Activated T-cell treated with anti-CD3 and anti-CD28 coated beads for 1 hour (primary cell): ENCODE measurements at places on chromosomes 13 and 19.

GRCh38 chr19:10514211-10515145, 2.8 kb downstream of the S1PR5 start:
- DNase-seq: no peak

DNA sequence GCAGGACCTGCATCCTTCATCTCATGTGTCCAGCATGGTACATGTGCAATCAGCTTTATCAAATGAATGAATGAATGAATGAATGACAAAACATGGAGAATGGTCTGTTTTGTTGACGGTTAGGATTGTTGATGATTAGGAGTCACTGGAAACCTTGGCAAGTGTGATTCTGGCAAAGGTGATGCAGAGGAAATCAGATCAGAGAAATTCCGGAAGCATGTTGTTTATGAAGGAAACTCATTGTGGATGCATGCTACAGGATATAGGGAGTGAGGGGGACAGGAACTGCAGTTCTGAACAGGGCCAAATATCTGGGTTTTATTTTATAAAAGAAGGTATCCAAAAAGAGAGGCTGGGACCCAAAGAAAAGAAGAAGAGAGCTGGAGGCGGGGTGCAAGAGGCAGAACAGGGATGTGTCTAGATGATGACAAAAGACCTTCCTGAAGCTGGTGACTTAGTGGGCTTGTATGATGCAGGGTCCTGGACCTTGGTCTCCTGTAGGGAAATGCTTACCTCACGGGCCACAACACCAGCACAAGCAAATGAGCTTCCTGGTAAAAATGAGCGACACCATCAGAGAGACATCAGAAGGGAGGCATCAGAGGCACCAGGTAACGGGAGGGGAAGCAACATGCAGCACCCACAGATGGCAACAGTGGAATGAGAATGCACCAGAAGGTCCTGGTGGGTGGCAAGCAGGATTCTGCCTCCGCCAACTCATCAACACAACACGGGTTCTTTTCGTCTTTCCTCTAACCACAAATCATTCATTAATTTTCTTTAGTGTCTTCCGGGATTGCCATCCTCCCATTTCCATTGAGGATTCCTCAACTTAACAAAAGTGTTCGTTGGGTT, 159.6 kb downstream of the FOXO1 start:
- no peak for DNase-seq

GRCh38 chr13:66665991-66666390, 564.1 kb downstream of the PCDH9 start:
- DNase-seq: no peak

GRCh38 chr19:38229585-38230073, 5.6 kb upstream of the DPF1 start:
- DNase-seq: peak; percentile 42

DNA sequence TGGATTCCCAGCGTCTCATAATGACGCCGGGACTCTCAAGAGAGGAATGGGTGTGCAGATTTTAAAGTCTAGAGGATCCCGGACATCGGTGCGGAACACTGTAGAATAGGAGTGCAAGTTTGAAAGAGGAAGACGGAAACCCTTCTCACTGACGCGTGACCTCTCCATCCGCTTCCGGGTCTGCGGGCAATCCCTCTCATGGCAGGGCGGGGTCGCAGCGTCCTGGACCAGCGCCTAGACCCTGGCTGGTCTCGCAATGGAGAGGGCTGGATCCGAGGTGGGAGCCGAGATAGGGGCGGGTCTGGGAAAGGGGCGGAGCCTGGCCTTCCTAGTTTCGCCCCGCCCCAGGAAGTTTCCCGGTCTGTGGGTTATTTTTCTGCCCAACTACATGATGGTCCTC, 4.6 kb upstream of the ZNF845 start:
- DNase-seq: no peak

- DNase-seq: no peak
Observed at GRCh38 chr13:90447734-90448101, 899.8 kb upstream of the MIR17HG start.

DNA sequence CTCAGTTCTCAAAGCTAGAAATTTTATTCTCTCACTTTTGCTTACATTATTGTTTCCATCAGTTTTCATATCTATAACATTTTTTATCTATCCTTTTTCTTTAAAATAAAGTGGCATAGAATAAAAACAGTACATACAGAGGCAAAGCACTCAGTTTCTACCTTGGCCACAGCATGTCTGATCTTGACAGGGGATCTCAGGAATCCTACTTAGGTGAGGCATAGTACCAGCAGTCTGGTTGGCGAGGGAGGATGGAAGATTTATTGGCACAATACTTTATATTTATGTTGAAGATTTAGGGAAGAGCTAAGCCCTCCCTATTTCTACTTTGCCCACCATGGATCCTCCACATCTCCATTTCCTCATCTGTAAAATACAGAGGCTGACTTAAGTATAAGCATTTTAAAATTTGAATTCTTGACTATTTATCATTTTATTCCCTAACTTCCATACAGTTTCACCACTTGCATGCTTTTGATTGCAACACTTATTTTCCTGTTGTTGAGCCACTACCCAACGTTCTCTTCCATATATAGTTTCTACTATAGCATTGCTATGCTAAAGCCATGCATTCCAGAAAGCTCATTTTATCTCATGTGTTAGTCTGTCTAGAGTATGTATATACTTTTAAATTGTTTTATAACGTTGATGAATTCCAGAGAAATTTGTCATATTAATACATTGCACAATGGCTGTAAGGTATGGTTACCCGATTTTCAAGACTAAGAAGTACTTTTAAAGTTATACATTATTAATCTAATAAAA, 506.7 kb downstream of the KCTD12 start:
- no peak for DNase-seq

GRCh38 chr13:25375727-25376358, 4.1 kb downstream of the ATP8A2 start:
- DNase-seq: peak; percentile 9

DNA sequence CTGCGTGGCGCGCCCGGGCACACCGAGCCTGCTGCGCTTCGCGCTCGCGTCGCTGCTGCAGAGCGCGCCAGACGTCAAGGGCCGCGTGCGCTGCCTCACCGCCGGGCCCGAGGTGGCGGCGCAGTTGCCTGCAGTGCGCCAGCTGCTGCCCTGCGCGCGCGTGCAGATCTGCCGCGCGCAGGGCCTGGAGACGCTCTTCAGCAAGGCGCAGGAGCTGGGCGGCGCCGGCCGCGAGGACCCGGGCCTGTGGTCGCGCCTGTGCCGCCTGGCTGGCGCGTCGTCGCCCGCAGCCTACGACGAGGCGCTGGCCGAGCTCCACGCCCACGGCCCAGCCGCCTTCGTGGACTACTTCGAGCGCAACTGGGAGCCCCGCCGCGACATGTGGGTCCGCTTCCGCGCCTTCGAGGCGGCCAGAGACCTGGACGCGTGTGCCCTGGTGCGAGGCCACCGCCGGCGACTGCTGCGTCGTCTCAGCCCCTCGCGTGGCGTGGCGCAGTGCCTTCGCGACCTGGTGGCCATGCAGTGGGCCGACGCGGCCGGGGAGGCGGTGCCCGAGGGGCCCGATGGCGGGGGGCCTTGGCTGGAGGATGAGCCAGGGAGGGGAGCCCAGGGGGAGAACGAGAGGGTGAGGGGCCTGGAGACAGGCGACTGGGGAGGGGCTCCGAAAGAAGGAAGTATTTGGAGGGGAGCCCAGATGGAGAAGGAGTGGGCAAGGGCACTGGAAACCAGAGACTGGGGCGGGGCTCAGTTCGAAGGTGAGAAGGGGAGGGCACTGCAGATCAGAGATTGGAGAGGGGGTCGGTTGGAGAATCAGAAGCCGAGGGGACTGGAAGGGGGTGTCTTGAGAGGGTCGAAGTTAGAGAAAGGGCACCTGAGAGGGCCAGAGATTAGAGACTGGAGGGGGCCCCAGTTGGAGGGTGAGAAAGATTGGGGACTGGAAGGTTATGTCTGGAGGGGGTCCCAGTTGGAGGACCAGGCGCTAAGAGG, 24.7 kb downstream of the ZSWIM9 start:
- no peak for DNase-seq

GRCh38 chr13:32791545-32792172, 205.4 kb downstream of the PDS5B start:
- DNase-seq: no peak

DNA sequence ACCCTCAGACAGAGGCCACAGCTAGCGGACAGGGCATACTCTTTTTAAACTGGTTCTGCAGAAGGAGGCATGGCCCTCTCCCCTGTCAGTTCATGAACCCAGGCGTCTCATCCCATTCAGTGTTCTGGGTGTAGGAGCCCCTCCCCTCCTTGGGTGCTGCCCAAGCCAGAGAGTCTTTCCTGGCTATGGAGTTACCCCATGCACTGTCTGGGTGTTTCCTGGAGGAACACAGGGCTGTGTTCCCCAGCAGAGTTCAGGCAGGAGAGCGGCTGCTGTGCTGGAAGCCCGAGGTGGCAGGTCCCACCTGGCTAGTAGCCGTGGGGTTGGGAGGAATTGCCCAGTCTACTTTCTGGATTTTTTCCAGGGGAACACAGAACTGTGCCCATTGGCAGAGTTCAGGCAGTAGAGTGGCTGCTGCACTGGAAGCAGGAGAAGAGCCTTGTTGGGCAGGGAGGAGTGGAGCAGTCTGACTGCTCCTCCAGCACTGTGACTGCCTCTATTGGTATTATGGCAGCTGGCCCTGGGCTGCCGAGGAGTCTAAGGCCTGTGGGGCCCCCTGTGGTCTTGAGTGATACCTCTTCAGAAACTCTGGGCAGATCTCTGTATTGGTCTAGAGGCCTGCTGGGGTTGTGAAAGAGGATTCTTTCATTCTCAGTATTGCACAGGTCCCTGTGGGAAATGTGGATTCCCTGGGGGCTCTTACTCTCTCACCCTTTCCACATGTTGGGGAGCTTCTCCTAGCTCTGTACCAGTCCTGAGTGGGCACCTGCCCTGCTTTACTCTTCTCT, 168.3 kb downstream of the PCDH20 start:
- no peak for DNase-seq

DNA sequence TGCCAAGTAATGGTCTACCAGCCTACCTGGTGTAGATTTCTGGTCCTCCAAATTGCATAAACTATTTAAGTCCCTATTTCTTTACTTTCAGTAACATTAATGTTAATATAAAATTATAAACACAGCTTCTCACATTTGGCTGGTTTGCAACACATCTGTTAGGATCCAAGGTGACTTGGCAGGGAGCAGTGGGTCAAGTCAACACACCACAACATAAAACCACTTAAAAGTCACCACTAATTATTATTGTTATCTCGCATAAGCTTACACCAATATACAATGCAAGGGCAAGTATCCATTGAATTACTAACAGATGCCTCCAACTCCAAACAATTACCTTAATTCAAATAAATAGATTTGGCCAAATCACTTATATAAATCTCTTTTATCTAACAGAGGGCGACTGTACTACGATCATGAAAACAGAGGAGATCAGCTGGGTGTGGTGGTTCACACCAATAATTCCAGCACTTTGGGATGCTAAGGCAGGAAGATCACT, 74.7 kb downstream of the FGF14 start:
- DNase-seq: no peak

DNA sequence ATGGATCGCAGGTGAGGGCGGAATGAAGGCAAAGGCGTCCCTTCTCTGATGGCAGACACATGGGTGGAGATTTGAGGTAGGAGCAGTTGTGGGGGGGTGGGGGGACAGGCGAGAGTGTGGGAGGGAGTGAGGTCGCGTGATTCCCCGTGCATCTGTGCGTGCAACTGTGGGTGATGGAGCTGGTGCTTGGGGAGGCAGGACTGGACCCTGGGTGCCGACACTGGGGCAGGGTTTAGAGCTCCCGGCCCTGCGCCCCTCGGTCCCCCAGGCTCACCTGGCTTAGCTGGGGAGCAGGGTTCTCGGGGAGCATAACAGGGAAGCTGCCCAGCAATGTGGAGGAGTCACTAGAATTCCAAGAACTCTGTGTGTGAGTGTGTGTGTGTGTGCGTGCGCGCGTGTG, 3.4 kb downstream of the TMPRSS9 start:
- DNase-seq: no peak

DNA sequence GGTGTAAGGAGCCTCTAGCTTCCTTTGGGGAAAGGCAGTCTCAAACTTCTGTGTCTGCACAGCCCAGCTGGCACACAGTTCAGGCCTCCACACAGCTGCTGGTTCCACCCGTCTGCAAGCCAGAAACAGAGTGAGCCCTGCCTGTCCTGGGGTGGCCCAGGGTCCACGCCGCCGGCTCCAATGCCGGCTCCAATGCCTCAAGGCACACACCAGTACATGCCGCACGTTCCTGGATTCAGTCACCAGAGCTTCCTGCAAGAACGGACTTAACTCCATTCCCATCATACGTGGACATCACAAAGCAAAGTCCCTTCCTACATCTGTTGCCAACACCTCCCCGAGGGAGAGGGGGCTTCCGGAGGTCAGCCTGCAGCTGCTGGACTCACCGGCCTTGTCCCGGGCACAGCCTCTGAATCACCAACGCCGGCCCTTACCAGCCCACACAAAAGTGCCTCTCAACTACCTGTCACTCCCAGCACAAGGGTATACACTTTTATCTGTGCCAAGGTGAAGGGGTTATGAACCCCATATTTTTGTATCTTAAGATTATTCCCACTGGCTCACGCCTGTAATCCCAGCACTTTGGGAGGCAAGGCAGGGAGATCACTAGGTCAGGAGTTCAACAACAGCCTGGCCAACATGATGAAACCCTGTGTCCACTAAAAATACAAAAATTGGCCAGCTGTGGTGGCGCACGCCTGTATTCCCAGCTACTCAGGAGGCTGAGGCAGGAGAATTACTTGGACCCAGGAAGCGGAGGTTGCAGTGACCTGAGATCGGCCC, 8.5 kb downstream of the SH3GL1 start:
- no peak for DNase-seq

DNA sequence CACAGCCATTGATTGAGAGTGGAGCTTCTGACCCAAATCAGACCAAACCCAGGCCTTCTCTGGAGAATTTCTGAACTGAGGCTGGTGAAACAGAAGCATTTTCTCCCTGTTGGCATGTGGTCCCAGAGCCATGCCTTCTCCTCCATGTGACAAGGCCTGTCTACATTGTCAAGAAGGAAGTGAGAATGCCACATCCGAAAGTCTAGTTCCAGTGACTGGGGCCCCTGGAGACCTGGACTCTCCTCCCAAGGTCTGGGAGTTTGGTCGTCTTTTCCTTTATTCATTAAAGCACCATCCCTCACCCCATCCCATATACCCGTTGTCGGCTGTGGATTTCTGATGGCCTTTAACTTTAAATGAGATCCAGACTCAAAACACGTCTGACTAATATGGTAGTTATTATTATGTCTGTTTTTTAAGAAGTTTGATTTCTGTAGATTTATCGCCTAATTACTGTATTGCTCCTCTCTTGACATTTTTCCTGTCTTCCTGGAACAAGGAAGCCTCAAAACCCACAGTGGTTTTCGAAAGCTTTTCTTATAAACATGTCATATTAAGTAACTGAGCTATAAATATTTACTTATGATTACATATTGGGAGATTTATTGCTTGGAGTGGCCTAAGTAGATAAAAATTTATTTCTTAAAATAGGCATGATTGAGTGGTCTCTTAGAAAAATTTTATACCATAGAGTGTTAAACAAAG, 128.3 kb upstream of the FRY start:
- DNase-seq: no peak

- no peak for DNase-seq
Observed at GRCh38 chr19:55158423-55158822, 891 bp upstream of the TNNI3 start.
